Dorsolateral prefrontal cortex (tissue), 122 donors: ENCODE measurements at places on chromosomes 7 and 10.

- DNase-seq, result no peak
Observed at GRCh38 chr7:54550471-54550870, 8.3 kb downstream of the VSTM2A start.

GRCh38 chr10:91804126-91804510, 5.9 kb downstream of the TNKS2 start:
- DNase-seq, result no peak

GRCh38 chr7:95478272-95479037, 7.3 kb upstream of the ASB4 start:
- no peak for DNase-seq

DNA sequence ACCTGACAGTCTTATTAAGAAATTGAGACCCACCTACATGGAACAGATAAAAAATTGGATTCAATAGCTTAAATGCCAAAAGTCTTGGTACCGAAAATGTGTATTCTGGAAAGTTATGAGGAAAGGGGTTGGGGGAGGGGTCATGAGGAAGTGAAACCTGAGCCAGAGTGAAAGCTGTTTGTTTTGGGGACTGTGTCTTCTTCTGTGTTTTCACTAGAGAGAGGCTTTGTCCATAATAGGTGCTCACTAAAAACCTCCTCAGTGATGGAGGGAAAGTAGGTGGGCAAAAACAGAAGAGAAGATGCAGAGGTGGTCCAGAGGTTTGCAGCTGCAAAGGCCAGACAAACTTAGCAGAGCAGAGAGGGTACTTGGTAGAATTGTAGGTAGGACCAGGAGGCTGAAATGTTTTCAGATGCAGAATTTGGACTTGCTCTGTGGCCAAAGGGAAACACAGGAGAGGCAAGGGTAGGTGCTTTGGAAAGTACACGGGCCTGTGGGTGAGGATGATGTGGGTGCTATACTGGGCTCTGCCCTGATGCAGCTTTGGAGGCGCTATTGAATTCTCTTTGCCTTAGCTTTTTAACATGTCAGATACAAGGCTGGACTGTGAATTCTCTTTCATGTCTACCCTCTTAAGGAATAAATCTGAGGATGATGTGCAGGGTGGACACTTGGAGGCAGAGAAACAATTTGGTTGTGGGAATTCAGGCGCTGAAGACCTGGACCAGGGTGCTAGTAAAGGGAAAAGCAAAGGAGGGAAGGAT, 254.6 kb downstream of the PTEN start:
- DNase-seq, result no peak

DNA sequence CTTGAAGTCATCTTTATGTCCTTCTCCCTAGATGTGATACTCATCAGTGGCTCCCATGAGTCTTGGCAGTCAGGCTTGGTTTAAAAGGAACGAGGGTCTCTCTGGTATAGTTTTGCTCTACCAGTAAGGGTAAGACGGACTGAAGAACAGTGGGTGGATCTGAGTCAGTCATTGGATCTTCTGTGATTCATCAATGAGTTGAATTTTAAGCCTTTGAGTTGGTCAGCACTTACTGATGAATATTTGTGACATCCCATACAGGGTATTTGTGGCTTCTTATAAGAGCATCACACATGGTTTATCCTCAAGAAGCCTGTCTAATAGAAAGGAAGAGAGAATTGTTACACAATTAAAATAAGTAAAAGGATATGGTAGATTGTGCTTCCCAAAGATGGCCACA, 87.3 kb upstream of the NAMPT start:
- no peak for DNase-seq
